Neural progenitor cell (in vitro differentiated cells): ENCODE measurements at places on chromosomes 3 and 15.

- no peak for DNase-seq
Measured at GRCh38 chr3:96225494-96225893, 588.9 kb upstream of the EPHA6 start.

GRCh38 chr15:57216288-57216687 is 160.0 kb upstream of the CGNL1 start:
- DNase-seq: peak; percentile 38

DNA sequence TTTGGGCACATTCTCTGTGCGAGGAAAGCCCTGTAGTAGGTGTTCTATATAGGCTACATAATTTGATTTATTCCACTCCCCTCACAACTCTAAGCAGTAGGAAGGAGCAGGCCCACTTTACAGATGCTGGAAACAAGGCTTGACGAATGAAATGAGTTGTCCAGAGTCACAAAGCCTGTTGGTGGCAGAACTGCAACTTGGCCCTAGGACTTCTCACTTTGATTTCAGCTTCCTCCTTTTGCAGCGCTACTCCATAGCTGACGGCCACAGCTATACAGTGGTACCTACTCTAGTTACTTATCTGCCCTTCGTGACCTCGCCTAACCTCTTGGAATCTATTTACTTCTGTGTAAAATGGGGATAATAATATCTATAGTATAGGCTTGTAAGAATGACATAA is 2.5 kb upstream of the IRAK2 start:
- no peak for DNase-seq

DNA sequence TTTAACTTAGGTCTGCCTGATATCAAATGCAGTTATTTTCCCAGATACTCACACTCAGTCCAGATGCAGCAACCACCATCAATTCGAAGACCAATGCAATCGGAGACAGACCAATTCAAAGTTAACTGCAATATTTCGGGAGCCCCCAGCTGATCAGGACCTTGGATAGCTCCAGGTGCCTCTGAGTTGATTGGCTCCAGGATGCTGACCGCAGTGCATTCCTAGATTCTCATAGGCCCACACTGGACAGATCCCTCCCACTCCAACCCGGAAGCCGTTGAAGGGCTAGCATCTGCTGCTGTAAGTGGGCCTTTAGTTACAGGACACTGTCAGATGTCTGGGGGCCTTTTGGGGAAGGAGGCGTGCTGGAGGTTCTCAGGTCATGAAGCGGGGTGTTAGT is 89.5 kb upstream of the ATP2B2 start:
- peak; percentile 96 for DNase-seq

GRCh38 chr15:26537663-26538062 is 235.2 kb downstream of the GABRB3 start:
- no peak for DNase-seq

DNA sequence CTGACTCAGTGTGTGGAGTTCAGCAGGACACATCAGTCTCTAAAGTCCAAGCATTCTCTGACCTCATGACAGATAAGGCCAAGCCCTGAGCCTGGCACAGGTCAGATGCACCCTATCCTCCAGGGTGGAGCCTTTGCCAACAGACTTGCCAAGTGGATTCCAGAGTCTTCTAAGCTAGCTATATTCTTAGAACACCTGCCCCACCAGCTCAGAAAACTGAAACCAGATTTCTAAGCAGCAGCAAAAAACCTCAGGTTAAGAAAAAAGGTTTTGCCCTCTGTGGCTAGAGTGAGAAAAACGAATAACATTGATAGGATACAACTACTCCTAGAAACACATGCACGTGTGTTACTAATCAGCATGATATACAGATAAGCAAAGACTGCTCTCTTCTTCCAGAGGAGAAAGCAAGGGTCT is 11.6 kb downstream of the RMDN3 start:
- no peak for DNase-seq

DNA sequence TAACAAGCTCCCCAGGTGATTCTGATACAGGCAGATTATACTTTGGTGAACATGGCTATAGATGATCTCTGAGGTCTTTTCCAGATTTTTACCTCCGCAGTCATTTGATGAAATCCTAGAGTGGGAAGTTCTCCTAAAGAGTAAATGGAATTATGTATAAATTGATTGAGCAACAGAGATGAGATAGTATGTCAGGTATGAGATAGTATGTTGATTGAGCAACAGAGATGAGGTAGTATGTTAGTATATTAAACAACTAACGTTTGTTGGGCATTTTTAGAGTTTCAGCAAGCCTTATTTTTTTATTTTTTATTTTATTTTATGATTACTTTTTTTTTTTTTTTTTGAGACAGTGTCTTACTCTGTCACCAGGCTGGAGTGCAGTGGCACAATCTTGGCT is 265.0 kb upstream of the SOX2 start:
- no peak for DNase-seq

GRCh38 chr3:129855170-129855831 is 38.2 kb downstream of the TMCC1 start:
- no peak for DNase-seq

DNA sequence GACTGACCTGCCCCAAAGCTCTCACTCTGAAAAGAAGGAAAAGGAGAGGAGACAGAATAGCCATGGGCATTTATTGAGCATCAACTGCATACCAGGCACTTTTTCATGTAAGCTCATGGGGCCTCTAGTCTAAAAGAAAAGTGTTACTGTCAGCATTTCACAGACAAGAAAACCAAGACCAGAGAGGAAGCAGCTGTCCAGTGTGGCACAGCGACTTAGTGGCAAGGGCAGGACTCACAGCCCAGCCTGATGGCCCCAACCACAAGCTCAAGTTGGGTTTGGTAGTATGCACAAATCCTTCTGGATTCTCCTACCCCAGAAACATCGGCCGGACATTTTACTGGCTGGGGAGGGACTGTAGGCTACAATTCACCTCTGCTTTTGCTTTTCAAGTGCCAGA is 5.8 kb downstream of the EFCC1 start:
- DNase-seq: no peak

- DNase-seq: no peak
Measured at GRCh38 chr15:34621675-34622074, 38.2 kb upstream of the GOLGA8B start.

DNA sequence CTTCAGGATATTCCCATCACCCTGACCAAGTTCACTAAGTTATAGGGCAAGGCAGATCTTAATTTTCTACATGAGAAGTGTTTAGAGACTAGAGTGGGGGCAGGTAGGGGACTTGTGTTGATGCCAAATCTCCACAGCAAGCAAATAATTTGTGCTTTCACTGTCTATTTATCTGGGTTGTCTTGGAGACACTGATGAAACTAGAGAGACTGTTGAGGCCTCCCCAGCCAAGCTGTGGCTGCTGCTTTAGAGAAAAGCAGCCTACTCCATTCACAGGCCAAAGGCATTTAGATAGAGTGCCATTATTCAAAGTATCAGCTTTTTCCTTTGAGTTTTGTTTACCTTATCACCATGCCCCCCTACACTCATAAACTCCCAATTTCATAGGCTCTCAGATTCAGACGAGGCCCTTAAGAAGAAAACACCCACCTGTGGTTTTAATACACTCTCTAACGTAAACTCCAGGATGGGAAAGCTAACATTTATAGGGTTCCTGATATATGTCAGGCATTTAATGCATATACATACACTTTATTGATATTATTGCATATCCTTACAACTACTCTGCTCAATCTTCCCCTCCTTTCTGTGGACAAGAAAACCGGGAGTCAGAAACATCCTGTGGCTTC is 130.4 kb upstream of the FOXB1 start:
- no peak for DNase-seq

DNA sequence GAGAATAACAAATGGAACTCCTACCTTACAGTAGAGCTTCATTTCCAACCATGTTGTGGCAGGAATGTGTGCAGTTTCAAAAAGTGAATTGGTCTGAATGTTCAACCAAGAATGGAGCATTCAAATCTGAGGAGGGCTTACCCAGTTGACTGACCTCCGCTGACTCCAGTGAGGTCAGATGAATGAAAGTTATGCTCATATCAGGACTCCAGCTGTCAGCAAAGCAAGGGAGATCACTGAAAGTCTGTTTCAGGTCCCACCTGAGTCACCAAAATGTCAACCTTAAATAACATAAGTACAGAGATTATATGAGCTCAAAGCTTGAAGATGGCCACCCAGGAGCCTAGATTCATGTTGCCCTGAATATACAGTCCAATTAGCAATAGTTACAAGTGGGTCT is 473.5 kb downstream of the RBMS3 start:
- no peak for DNase-seq

DNA sequence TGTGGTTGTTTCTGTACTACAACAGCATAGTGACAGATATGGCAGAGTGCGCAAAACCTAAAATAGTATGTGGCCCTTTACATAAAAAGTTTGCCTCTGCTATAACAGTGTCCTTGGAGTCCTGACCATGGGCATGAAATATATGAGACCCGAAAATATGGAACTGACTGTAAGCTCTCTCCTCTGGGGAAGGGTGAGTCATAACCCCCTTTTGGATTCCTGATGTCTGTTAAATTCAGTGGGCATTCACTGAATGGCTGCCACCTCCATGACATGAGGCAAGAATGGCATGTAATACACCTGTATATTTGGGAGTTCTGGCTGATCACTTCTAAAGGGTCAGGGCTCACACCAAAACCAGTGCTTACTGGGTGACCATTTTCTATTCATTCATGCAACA is 6.1 kb downstream of the TBC1D2B start:
- DNase-seq: no peak

- DNase-seq: no peak
Measured at GRCh38 chr3:66312039-66312438, 91.2 kb downstream of the SLC25A26 start.

- DNase-seq: no peak
Measured at GRCh38 chr3:49157289-49157688, 8.8 kb downstream of the CCDC71 start.

GRCh38 chr3:11001020-11001657 is 8.6 kb downstream of the SLC6A1 start:
- peak; percentile 55 for DNase-seq

GRCh38 chr3:164040991-164041390 is 1037.3 kb downstream of the SI start:
- no peak for DNase-seq

- peak; percentile 11 for DNase-seq
Measured at GRCh38 chr3:156161172-156161571, 40.8 kb downstream of the KCNAB1 start.
